8988T (cell line): ENCODE measurements at places on chromosomes 13 and 19.

- no peak for DNase-seq
Measured at GRCh38 chr19:44883922-44884321, 7.1 kb upstream of the TOMM40 start.

- DNase-seq = no peak
Measured at GRCh38 chr13:53017433-53017970, 11.1 kb upstream of the OLFM4 start.

DNA sequence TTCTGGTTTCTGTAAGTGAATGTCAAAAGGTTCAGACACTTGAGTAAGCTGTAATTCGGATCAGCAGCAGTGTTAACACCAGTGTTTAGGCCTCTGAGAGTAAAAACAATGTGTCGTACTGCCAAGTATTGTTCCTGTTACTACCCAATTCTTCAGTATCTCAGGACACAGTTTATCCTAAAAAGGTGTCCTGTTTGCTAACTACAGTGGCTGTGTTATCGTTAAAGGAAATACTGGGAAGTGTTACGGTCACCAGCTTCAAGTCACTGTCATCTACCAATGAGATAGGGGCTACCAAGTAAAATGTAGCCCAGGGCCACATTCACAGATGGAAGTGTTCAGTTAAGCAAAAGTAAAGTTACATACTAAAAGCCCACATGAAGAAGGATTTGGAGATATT lies 2.3 kb upstream of the UPF3A start:
- DNase-seq = no peak

DNA sequence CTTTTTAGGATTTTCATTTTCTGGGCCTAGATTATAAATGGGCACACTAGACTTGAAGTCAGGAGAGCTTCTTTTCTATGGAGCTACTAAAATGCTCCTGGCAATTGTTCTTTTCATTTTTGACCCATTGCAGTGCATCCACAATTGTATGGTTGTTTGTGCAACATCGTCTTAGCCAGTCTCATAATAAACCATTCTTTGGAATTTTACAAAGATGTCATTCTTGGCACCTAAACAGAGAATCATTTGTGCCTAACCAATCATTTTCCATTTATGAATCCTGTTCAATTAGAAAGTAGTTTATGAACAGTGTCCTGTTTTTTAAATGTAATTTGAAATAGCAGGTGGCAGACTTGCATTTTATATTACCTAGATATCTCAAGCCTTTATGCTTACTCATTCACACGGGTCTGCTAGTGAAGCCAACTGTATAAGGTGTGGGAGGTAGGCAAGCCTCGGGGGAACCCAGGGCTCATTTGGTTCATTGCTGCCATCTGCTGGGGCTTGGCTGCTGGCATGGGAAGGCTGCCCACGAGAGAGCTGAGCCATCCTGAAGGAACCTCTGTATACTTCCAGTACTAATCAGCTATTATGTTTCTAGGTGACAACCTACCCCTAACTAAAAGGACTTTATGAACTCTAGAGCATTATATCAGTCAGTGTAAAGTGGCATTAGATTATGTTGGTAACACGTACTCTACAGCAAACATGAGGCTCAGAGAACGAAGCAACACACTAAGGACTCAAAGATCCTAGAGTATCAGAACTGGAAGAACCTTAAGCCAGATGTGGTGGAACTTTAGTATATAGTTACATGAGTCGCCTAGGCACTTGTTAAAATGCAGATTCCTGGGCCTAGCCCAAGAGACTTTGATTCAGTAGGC lies 60.0 kb downstream of the TPT1 start:
- peak; percentile 71 for DNase-seq

- no peak for DNase-seq
Measured at GRCh38 chr13:21690955-21691354, 20.1 kb downstream of the FGF9 start.

- DNase-seq = no peak
Measured at GRCh38 chr19:54197121-54197520, 3.5 kb upstream of the RPS9 start.

DNA sequence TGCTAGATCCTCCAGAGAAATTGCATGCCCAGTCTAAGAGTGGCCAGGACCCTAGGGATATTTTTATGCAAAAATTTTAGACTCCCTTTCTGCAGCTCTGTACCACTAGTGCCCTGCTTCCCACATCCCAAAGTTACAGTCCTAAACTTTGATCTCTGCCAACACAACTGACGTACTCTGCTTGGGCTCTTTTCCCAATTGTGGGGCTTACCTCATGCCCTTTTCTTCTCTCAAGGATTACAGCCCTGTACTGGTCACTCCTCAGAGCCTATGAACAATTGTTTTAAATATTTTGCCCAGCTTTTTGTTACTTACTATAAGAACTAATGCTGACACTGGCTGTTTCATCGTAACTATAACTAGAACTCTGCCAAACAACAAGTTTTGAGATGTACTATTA lies 57.8 kb upstream of the FBXL3 start:
- no peak for DNase-seq

- DNase-seq = no peak
Measured at GRCh38 chr13:42747399-42747873, 33.9 kb upstream of the FAM216B start.

DNA sequence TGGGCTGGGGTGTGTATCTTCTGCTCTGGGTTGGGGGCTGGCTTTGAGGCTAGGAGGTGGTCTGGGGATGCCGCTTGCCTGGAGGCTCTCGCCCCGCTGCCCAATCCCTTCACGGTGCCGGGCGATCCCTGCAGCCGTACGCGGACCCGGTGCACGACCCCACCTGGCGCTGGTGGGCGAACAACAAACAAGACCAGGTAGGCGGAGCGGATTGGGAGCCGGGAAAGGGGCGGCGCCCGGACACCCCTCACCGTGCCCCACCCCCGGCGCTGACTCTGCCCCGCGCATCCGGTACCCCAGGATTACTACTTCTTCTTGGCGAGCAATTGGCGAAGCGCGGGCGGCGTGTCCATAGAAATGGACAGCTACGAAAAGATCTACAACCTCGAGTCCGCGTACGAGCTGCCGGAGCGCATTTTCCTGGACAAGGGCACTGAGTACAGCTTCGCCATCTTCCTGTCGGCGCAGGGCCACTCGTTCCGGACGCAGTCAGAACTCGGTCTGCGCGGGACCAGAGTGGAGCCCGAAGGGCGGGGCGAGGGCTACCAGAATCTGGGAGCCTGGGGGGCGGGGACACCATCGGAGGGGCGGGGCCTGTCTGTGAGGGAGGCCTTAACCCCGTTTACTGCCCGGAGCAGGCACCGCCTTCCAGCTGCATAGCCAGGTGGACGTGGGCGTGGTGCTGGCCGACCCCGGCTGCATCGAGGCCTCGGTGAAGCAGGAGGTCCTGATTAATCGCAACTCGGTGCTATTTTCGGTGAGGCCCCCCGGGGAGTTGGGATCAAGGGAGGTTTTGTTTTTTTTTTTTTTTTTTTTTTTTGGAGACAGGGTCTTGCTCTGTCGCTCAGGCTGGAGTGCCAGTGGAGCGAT lies 12.1 kb upstream of the PSMD8 start:
- peak; percentile 97 for DNase-seq

DNA sequence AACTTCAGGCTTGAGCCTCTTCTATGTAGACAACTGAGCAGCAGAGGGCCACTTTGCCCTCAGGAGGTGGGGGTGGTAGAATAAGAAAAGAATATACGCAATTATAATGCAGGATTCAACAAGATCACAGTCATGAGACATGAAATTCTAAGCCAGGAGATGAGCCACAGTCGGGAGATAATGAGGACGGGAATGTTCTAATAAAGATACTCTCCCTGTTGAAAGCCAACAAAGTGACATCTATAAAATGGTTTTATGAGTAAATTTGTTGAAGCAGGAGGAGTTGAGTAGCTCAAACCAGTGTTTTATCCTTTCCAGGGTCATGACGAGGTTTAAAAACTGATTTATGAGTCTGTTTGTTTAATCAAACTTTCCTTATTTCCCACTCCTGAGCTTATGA lies 152.0 kb upstream of the SERP2 start:
- no peak for DNase-seq

- DNase-seq = no peak
Measured at GRCh38 chr19:17259118-17259780, 5.3 kb downstream of the USHBP1 start.

DNA sequence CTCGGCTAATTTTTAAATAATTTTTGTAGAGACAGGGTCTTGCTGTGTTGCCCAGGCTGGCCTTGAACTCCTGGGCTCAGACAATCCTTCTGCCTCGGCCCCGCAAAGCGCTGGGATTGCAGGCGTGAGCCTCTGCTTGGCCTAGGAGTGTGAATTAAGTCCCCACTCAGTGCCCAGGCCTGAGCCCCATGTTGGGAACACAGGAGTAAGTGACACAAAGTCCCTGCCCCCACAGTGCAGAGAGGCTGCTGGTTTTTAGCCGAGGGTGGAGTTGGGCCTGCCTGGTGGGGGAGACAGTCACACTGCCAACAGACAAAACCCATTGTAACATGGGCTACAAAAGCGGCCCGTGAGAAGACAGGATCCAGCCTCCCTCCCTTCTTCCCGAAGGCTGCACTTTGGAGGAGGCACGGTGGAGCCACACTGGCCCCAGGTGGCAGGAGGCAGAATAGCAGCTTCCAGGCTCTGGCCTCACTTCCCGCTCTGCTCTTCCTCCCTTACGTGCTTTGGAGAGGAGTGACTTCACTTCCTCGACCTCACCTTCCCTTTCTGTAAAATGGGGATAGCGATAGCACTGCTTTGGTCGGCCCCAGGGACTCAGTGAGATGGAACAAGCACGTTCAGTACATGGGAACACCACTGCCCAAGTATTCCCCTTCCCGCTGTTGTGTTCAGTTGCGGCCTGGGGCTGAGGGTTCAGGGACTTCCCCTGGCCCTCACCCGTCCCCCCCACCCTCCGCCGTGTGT lies 15.2 kb upstream of the EHD2 start:
- DNase-seq = peak; percentile 74

GRCh38 chr13:29537736-29538651 lies 57.5 kb downstream of the SLC7A1 start:
- no peak for DNase-seq

GRCh38 chr13:20438801-20439200 lies 86.9 kb downstream of the CRYL1 start:
- DNase-seq = no peak

- DNase-seq = no peak
Measured at GRCh38 chr19:1265615-1266128, 3.5 kb upstream of the CIRBP start.

GRCh38 chr19:47316513-47316912 lies 6.9 kb downstream of the C5AR1 start:
- DNase-seq = no peak

DNA sequence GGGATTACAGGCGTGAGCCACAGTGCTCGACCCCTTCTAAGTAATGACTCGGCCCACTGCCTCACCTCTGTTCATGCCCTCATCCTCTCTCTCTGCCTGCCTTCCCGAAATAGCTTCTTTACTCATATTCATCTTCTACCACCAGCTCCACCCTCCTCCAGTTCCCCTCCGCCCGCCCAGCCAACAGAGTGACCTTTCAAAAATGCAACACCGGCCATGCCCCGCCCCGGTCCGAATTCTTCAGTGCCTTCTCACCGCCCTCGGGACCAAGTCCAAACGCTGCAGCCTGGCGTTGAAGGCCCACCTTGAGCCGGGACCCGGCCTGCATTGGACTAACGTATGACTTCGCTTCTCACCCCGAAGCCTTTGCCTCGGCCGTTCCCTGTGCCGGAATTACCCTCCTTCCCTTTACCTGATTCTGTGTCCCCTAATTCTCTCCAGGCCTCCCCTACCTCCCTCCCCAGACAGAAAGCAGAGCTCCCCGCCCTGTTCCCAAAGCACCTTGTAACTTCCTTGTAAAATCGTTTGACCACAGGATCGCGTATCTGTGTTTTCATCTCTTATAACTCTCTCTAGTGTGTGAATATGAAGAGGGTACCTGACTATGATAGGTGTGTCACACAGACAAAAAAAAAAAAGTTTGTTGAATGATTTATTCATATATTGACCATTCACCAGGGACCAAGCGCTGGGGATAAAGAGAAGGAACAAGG lies 8.1 kb upstream of the MUC16 start:
- DNase-seq = no peak

DNA sequence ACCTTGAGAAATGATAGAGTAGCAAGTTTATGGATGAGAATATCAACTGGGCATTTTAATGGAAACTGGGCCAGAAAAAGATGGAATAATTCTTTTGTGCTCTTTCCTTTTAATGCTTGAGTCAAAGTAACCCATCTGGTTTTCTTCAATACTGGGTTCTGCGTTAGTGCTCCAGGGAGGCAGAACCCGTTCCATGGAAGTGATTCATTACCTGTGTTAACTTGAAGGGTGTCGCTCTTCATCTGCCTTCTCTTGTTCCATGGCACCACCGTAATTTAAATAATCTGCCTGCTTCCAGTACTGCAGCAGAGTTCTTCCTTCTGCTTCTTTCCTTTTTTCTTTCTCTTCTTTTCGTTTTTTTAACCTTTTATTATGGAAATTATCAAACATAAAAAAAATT lies 14.7 kb upstream of the USP12 start:
- DNase-seq = no peak

DNA sequence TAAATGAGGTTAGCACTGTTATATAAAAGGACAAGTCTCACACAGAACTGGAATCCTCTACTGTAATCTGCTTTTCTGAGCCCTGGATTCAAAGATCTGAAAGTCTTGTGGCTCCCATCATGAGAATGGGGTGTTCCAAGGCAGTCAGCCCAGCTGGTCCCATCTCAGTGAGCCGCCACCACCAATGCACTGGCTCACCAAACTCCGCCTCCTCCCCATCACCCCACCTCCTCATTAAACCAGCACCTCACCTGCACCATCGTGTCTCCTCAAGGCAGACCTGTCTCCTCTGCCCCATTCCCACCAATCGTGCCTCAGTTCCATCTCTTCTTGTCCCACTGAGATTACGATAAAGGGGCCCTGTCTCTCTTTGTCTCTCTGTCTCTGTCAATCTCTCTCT lies 166.7 kb downstream of the USP12 start:
- no peak for DNase-seq

- no peak for DNase-seq
Measured at GRCh38 chr13:31761951-31762350, 22.6 kb downstream of the RXFP2 start.

DNA sequence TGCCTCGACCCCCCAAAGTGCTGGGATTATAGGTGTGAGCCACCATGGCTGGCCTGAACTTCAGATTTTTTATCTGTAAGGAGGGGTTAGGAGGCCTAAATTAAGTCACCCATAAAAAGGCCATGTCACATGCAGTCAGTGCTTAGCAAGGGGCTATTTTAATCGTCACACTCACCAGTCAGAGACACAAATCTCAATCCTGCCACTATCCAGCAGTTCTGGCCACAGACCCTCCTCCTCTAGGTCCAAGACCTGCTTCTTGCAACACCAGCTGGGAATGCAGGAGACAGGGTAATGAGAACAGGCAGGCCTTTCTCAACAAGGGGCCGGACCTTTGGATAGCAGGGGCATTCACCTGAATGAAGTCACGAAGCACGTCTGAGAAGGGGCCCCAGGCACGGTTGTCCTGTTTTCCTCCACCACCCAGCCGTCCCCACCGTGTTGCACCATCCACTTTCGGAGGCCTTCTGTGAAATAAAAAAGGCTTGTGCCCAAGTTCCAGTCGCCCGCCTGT lies 1.4 kb downstream of the FBXO27 start:
- DNase-seq = no peak

DNA sequence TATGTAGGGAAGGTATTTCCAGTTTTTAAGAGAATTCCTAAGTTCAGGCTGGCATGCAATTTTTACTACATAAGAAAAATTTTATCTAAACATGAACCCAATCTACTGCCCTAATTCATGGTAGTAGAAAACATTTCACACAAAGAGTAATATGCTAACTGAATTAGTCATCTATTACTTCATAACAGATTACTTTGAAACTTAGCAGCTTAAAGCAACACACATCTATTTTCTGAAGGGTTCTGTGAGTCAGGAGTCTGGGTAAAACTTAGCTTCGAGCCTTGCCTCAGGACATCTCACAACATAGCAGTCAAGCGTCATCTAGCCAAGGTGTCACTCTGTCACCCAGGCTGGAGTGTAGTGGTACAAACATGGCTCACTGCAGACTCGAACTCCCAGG lies 537.5 kb downstream of the DCT start:
- DNase-seq = no peak
